ENCODE measurements at places on chromosomes 3 and 15. TPM values are rescaled to one million over a fixed set of nuclear protein-coding genes. Genes with fewer than 3 reads are reported as not detected.

Gene P3H2
- total RNA-seq, result 46.9 TPM

Gene GOLGA6D
- total RNA-seq, result 0.72 TPM

Gene MAP6D1
- 6.5 TPM for total RNA-seq

Gene ZMYND10
- total RNA-seq, result 1.6 TPM

Gene TJP1
- 85.6 TPM for total RNA-seq

Gene FGD5
- total RNA-seq, result 4.1 TPM

Gene HYAL3
- total RNA-seq, result 6.5 TPM

Gene CHST2
- 22.8 TPM for total RNA-seq

Gene MUC4
- total RNA-seq, result not detected

Gene DUOX1
- total RNA-seq, result 87.2 TPM

Gene GNAT1
- total RNA-seq, result not detected

Gene ITGA11
- 3.6 TPM for total RNA-seq

Gene NR2F2
- total RNA-seq, result 4.0 TPM

Gene IL16
- total RNA-seq, result 8.2 TPM

Gene UBAP1L
- total RNA-seq, result 4.7 TPM

Gene CCR4
- 0.42 TPM for total RNA-seq

Gene LXN
- 7.4 TPM for total RNA-seq

Gene RGMA
- 11.1 TPM for total RNA-seq

Gene TM4SF4
- 0.32 TPM for total RNA-seq

Gene RHOV
- 77.4 TPM for total RNA-seq

Gene ZNF860
- 1.4 TPM for total RNA-seq

Gene PCLAF
- total RNA-seq, result 13.1 TPM

Gene CD200
- 5.3 TPM for total RNA-seq

Gene PLA2G4B
- 195 TPM for total RNA-seq

Gene SLC2A2
- not detected for total RNA-seq

Gene RTP1
- not detected for total RNA-seq

Gene EPHB3
- 152 TPM for total RNA-seq

Gene FNDC3B
- 23.9 TPM for total RNA-seq

Gene MEX3B
- total RNA-seq, result 0.80 TPM

Gene HIGD2B
- total RNA-seq, result not detected

Gene INKA1
- total RNA-seq, result 32.7 TPM

Gene ZNF660
- 0.93 TPM for total RNA-seq

Gene CEP63
- 17.8 TPM for total RNA-seq

Gene ADAMTS17
- total RNA-seq, result 12.3 TPM

Gene THBS1
- total RNA-seq, result 93.6 TPM

Gene MORC1
- total RNA-seq, result not detected

Gene GXYLT2
- total RNA-seq, result 0.72 TPM

Gene ARHGEF3
- total RNA-seq, result 16.3 TPM

Gene HRH1
- 11.5 TPM for total RNA-seq

Gene DLL4
- total RNA-seq, result 3.2 TPM

Gene SCG3
- not detected for total RNA-seq

Gene CEMIP
- total RNA-seq, result 8.4 TPM

Gene RBSN
- 34.5 TPM for total RNA-seq

Gene RNF123
- total RNA-seq, result 40.9 TPM

Gene MUC20
- 0.81 TPM for total RNA-seq

Gene USP3
- 48.2 TPM for total RNA-seq

Gene ALPK3
- 0.42 TPM for total RNA-seq

Gene ZIC1
- total RNA-seq, result not detected

Gene TLR9
- not detected for total RNA-seq

Gene ANKUB1
- total RNA-seq, result not detected

Gene ACKR2
- 4.5 TPM for total RNA-seq

Gene GOLGA8Q
- not detected for total RNA-seq

Gene CHRNA3
- 1.9 TPM for total RNA-seq

Gene SLC24A1
- total RNA-seq, result 4.5 TPM

Gene ISLR2
- total RNA-seq, result 1.1 TPM

Gene SEMA3F
- total RNA-seq, result 188 TPM

Gene AP3B2
- total RNA-seq, result 4.4 TPM

Gene CHRM5
- total RNA-seq, result not detected

Gene FGF12
- total RNA-seq, result 3.6 TPM

Gene TNFAIP8L3
- 30.0 TPM for total RNA-seq
